NCI-H524 treated with DMSO at 0.1 percent for 48 hours (cell line): ENCODE measurements at places on chromosomes 6 and 20.

DNA sequence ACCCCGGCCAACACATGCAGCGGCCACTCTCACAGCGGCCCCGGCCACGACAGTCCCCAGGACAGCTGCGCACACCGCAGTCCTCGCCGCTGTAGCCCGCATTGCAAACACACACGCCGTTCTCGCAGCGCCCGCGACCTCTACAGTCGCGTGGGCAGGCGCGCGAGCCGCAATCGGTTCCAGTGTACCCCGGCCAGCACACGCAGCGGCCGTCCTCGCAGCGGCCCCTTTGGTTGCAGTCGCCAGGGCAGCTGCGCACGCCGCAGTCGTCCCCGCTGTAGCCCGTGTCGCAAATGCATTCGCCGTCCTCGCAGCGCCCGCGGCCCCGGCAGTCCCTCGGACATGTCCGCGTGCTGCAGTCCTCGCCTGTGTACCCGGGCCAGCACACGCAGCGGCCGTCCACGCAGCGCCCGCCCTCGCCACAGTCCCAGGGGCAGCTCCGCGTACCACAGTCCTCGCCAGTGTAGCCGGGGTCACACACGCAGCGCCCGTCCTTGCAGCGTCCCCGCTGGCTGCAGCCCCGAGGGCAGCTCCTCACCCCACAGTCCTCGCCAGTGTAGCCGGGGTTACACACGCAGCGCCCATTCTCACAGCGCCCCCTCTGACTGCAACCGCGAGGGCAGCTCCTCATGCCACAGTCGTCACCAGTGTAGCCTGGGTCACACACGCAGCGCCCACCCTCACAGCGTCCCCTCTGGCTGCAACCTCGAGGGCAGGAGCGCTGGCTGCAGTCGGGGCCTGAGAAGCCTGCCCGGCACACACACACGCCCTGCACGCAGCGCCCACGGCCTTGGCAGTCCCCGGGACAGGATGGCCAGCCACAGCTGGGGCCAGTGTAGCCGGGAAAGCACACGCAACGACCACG lies 12.5 kb downstream of the TNXB start:
- DNase-seq: no peak

DNA sequence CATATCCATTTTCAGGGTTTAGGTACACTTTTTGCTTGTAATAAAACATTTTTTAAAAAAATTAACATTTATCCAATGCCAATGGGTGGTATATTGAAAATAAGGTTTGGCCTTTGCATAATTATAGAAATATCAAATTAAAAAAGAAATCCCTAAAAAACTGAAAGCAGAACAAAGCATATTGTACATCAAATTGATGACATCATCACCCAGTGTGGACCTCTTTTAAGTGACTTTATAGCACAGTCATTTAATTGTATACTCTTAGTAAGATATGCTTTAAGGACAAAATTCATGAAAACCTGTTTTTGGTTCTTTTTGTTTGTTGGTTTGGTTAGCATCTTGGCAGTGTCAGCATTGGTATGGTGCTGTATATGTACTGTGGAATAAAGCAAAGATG lies 1.4 kb upstream of the EEF1E1 start:
- no peak for DNase-seq

GRCh38 chr6:53344969-53345368 lies 3.8 kb downstream of the ELOVL5 start:
- DNase-seq: no peak

GRCh38 chr6:71404145-71404966 lies 115.7 kb downstream of the OGFRL1 start:
- no peak for DNase-seq

DNA sequence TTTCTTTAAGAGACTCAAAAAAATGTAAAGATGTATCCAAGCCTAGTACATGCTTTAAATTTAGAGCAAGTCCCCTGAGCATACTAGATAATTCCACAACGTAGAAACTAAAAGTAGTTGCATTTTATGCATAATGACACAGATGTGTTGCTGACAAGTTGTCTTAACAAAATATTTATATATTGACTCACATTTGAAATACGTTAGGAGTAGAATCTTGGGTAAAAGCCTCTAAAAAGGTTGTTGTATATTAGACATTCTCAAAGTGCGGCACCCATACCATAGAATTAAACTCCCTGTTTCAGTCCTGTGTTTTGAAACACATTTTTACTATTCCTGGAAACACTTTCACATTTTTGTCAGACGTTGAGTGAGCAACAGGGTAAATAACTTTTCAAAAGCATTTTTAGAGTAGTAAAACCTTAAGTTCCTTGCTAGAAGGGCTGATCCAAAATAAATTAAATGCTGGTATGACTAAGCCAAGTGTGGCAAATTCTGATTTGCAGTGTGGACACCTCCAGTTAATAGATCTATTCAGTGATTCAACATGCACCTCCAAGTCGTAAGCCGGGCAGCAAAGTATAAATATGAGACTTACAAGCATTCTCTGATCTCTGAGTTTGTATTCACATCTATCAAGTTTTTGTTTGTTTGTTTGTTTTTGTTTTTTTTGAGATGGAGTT lies 97.5 kb downstream of the GMDS start:
- DNase-seq: no peak

DNA sequence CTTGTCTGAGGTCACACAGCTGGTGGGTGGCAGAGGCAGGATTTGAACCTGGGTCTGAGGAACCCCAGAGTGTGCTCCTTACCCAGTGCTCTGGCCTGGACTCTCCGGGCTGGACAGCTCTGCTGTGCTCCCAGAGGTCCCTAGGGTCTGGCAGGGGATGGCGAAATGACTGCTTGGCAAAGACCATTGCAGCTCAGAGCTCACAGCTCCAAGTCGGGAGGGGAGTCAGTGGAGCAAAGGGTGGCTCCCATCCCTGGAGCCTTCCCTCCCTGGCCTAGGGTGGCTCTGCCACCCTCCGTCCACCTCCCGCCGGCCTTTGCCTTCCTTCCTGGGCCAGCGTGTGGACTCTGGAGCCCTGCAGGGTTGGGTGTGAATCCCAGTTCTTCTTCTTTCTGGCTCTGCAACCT lies 17.5 kb downstream of the CEBPB start:
- no peak for DNase-seq

- no peak for DNase-seq
Measured at GRCh38 chr6:43796168-43796567, 26.2 kb downstream of the VEGFA start.

DNA sequence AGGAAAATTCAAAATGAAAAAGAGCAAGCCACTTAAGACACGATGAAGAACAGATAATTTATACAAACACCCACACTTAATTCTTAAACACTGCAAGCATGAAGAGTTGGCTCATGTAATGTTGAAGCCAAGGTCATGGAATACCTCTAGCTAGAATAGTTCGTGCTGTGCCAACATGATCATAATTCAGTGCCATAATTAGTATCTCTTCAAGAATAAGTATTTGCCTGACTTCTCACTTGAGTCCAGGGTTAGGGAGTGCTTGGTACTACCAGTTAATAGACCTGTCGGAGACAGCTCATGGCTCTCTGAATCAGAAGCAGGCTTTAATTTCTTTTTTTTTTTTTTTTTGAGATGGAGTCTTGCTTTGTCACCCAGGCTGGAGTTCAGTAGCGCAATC lies 206.3 kb downstream of the UNC5CL start:
- no peak for DNase-seq

- DNase-seq: no peak
Measured at GRCh38 chr6:35267897-35268296, 8.4 kb downstream of the ZNF76 start.

- DNase-seq: no peak
Measured at GRCh38 chr6:93820465-93821082, 401.2 kb upstream of the EPHA7 start.

DNA sequence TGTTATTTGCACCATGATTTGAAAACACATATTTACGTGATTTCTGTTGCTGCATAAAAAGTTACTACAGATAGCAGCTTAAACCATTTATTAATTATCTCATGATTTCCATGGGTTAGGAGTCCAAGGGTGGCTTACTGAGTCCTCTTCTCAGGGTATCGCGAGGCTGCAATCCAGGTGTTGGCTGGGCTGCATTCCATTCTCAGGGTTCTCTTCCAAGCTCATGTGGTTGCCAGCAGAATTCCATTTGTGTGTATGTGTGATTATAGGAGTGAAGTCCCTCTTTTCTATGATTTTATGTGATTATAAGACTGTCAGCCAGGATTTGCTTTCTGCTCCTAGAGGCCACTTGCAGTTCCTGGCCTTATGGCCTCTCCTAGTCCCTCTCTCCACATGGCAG lies 135.1 kb downstream of the FAM83B start:
- DNase-seq: no peak
